ENCODE measurements at places on chromosomes 4 and X. TPM values are rescaled to one million over a fixed set of nuclear protein-coding genes. Genes with fewer than 3 reads are reported as not detected.

GUCY1B1 gene
- 1.9 TPM for total RNA-seq

COX7B2 gene
- not detected for total RNA-seq

- no peak for DNase-seq
Measured at GRCh38 chr4:74975082-74975481, 42.2 kb downstream of the PARM1 start.

DNA sequence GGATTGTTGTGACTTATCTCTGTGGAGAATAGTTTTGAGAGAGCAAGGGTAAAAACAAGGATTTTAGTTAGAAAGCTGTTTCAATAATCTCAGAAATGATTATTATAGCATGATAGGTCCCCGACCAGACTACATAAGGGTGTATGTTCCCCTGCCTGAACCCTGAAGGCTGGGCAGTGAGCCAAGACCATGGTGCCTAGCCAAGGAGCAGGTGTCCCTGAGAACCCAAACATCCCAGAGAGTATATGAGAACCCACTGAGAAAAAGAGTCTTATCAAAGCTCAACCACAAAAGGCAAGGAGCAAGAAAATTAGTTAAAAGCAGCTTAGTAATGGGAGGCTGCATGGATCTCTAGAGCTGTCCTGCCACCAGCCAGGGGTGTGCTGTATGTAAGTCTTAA, 94.9 kb upstream of the UNC5C start:
- no peak for DNase-seq

- DNase-seq = peak; percentile 0
Measured at GRCh38 chrX:31706466-31706865, 634.6 kb upstream of the FTHL17 start.

GRCh38 chrX:78957768-78958130, 12.6 kb downstream of the P2RY10 start:
- no peak for DNase-seq

DNA sequence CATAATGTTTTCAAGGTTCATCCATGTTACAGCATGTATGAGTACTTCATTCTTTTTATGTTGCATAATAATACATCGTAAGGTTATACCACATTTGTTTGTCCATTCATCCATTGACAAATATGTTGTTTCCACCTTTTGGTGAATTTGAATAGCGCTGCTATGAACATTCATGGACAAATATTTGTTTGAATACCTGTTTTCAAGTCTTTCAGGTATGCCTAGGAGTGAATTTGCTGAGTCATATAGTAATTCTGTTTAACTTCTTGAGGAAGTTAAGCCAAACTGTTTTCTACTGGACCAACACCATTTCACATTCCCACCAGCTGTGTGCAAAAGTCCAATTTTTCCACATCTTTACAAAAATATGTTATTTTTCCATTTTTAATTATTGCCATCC, 31.5 kb downstream of the IRS4 start:
- no peak for DNase-seq

GRCh38 chr4:163665521-163666331, 171.2 kb downstream of the TMA16 start:
- DNase-seq = no peak

Data from fibroblast of villous mesenchyme (primary cell).